ENCODE measurements at places on chromosomes 1 and 21.

DNA sequence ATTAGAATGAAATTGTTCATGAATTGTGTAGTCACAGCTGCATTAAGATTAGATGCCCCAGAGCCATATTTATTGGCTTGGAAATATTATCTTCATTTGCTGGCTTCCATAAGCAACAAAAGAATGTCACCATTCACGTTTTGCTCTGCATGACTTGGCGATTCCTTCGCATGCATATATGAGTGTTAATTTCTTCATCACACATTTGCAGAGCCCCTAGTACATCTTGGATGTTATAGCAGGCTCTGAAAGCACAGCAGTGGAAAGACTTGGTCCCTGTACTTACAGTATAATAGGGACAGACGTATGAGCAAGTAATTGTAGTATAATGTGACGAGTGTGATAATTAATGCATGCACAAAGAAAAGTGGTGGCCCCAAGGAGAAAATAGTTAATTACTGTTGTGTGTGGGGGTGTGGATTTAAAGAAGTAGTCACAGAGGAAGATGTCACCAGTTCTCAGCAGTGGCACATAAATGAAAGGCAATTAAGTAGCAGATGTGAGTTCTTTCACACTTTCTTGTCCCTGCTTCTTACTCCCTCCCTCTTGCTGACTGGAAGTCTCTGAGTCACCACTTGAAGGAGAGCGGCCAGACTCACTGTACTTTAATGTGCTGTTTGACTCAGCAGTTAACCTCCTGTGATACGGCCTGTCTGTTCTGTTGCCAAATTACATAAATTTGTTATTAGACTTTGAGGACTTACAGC is 21.0 kb downstream of the S100A10 start:
- peak; percentile 71 for DNase-seq
- no peaks in the 10 kb centered on the region for H3K27me3 ChIP-seq
- no peaks in the 10 kb centered on the region for H3K36me3 ChIP-seq
- H3K27ac ChIP-seq: peak overlapping the region; percentile 74

GRCh38 chr1:154270833-154271232 is 1.6 kb upstream of the HAX1 start:
- H3K27me3 ChIP-seq: no peaks in the 10 kb centered on the region
- H3K27ac ChIP-seq: peak overlapping the region; percentile 98
- DNase-seq: no peak

DNA sequence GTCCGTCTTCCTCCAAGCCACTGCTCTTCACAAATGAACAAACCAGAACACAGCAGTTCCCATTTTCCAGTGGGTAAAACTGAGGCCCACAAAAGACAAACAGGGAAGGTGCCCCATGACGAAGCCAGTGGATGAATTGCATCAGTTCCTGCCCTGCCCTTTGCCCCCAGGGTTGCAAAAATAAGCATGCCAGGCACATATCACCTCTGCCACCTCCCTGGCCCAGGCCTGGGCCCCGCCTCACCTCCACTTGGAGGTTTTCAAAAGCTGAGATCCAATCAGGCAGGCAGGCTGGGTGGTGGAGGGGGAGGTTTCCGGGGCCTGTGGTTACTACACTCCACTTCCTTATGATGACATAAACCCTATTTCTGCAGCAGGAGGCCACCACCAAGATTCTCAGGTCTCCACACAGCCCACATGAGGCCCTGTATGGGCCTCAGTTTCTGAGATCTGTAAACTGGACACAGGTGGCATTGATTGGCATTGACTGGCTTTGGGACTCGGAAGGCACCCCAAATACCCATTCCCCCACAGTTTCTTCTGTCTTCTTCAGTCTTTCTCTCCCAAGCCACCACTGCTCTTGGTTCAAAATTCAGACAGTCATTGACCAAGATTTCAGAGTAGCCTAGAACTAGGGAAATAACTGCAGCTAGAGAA is 4.1 kb downstream of the KIF21B start:
- peak overlapping the region; percentile 53 for H3K27ac ChIP-seq
- no peak for DNase-seq
- H3K4me1 ChIP-seq: peaks cover 21% of the 10 kb centered on the region
- H3K27me3 ChIP-seq: no peaks in the 10 kb centered on the region
- no peak overlapping the region for H3K4me3 ChIP-seq

DNA sequence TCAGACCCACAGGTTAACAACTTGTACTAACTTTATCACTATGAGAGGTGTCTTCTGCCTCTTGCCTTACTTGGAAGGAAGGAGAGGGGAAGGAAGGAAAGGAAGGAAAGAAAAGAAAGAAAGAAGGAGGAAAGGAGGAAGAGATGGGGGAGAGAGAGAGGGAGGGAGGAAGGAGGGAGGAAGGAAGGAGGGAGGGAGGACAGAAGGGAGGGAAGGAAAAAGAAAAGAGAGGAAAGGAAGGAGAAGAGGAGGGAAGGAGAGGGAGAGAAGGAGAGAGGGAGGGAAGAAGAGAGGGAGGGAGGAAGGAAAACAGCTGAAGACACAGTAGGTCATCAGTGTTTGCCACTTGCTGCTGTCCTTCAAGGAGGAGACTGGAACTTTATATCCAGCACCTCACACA is 5.3 kb upstream of the SIPA1L2 start:
- H3K27ac ChIP-seq: no peak overlapping the region
- DNase-seq: no peak
- peaks cover 5% of the 10 kb centered on the region for H3K4me1 ChIP-seq
- no peaks in the 10 kb centered on the region for H3K27me3 ChIP-seq
- no peak overlapping the region for H3K4me3 ChIP-seq

DNA sequence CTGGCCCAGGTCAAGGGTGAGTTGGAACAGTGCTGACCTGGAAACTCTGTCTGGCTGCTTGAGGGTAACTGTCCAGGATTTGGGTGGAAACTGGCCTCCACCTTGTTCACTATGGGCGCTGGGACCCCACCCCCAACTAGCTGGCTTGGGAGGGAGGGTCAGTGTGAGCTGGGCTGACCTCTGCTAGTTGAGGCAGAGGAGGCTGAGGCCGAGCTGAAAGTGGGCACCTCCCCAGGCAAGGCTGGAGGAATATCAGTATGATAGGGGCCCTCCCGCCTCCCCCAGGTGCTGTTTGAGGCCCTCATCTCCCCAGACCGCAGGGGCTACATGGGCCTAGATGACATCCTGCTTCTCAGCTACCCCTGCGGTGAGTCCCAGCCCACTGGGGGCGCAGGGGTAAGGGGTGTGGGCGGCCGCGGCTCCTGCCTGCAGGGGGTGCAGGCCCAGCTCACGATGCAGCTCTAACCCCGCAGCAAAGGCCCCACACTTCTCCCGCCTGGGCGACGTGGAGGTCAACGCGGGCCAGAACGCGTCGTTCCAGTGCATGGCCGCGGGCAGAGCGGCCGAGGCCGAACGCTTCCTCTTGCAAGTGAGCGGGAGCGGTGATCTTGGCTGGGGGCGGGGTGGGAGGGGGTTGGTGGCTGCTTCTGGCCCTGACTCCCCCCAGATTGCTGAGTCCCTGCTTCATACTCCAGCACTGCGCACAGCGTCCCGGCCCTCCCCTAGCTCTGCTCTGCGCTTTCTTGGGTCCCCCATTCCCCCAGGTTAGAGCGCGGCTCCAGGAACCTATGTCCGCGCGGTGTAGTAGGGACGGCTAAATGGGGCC is 22.9 kb downstream of the PTPRU start:
- no peaks in the 10 kb centered on the region for H3K4me1 ChIP-seq
- H3K36me3 ChIP-seq: no peaks in the 10 kb centered on the region
- H3K27me3 ChIP-seq: no peaks in the 10 kb centered on the region
- DNase-seq: no peak
- H3K4me3 ChIP-seq: no peak overlapping the region

- H3K36me3 ChIP-seq: no peaks in the 10 kb centered on the region
- H3K27ac ChIP-seq: no peak overlapping the region
- no peak for DNase-seq
- H3K27me3 ChIP-seq: no peaks in the 10 kb centered on the region
These were observed 317.6 kb downstream of the DPYD start for GRCh38 chr1:97603218-97603617.

- no peak overlapping the region for H3K27ac ChIP-seq
- H3K4me3 ChIP-seq: no peak overlapping the region
- H3K4me1 ChIP-seq: peaks cover 28% of the 10 kb centered on the region
- no peaks in the 10 kb centered on the region for H3K27me3 ChIP-seq
- peak; percentile 33 for DNase-seq
These were observed 72.8 kb downstream of the XCL2 start for GRCh38 chr1:168470901-168471431.

GRCh38 chr1:192654591-192655251 is 18.8 kb downstream of the RGS13 start:
- H3K4me3 ChIP-seq: no peak overlapping the region
- H3K4me1 ChIP-seq: no peaks in the 10 kb centered on the region
- no peak for DNase-seq
- H3K27ac ChIP-seq: no peak overlapping the region
- no peaks in the 10 kb centered on the region for H3K27me3 ChIP-seq

DNA sequence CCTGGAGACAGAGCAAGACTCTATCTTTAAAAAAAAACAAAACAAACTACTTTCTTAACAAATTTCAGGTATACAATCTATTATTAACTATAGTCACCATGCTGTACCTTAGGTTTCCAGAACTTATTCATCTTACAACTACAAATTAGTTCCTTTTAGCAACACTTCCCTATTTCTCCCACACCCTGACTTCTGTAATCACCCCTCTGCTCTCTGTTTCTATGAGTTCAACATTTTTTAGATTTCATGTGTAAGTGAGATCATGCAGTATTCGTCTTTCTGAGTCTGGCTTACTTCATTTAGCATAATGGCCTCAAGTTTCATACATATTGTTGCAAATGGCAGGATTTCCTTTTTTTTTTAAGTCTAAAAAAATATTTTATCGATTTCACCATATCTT is 77.9 kb upstream of the LPGAT1 start:
- no peaks in the 10 kb centered on the region for H3K27me3 ChIP-seq
- H3K4me3 ChIP-seq: no peak overlapping the region
- no peaks in the 10 kb centered on the region for H3K36me3 ChIP-seq
- DNase-seq: no peak

- DNase-seq: no peak
- no peaks in the 10 kb centered on the region for H3K27me3 ChIP-seq
- no peak overlapping the region for H3K27ac ChIP-seq
These were observed 28.4 kb upstream of the AHCTF1 start for GRCh38 chr1:246959944-246960693.

DNA sequence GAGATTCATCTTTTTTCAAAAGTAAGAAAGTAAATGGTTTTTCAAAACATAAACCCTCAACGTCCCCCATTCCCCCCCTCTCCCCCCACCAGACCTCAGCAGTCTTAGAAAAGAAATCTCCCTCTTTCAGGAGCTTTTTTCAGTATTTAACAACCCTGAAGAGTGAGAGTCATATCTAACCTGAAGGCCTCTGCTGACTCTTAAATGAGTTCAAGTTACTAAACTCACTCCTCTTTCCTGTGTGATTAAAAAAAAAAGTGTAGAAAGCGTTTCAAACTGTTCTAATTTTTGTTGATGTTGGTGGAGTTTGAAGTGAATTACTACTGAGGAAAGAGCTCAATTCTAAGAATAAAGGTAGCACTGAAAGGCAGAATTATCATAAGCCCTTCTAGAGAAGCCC is 93.7 kb downstream of the VAV3 start:
- H3K27ac ChIP-seq: no peak overlapping the region
- no peaks in the 10 kb centered on the region for H3K4me1 ChIP-seq
- no peaks in the 10 kb centered on the region for H3K36me3 ChIP-seq
- no peaks in the 10 kb centered on the region for H3K27me3 ChIP-seq
- DNase-seq: no peak

DNA sequence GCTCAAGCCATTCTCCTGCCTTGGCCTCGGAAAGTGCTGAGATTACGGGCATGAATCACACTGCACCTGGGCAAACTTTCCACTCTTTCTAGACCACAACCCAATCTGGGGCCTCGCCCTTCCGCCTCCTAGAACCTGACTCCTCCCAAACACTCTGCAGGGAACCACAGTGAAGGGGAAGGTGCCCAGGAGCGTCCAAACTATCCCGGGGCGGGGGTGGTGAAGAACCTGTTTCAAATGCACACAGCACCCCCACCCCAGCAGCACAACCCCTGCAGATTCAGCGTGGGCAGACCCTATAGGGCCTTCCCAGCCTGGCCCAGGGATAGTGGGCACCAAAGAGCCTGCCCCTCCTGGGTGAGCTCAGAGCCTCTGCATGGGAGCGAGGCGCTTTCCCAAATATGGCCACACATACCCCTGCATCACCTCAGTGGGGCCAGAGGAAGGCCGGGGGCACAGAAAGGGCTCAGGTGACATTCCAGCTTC is 86.9 kb downstream of the STUM start:
- H3K27ac ChIP-seq: no peak overlapping the region
- no peak overlapping the region for H3K4me3 ChIP-seq
- DNase-seq: no peak
- H3K27me3 ChIP-seq: no peaks in the 10 kb centered on the region
- H3K4me1 ChIP-seq: no peaks in the 10 kb centered on the region
- no peaks in the 10 kb centered on the region for H3K36me3 ChIP-seq

DNA sequence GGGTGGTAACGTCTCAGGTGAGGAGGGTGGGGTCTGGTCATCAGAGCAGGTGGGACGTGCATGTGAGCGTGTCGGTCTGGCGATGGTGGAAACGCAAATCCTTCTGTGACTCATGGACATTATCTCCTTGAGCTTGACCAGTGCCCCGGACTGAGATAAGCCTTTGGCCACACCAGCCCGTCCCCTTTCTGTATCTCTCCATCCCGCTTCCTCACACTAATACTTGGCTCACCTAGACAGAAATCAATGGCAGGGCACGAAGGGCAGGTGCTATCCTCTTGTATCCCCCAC is 7.9 kb upstream of the AQP10 start:
- no peak for DNase-seq
- H3K4me1 ChIP-seq: no peaks in the 10 kb centered on the region
- no peaks in the 10 kb centered on the region for H3K36me3 ChIP-seq

GRCh38 chr1:157965584-157965983 is 27.9 kb upstream of the KIRREL1 start:
- no peak overlapping the region for H3K4me3 ChIP-seq
- H3K4me1 ChIP-seq: peaks cover 32% of the 10 kb centered on the region
- no peaks in the 10 kb centered on the region for H3K36me3 ChIP-seq
- peak; percentile 31 for DNase-seq
- H3K27me3 ChIP-seq: no peaks in the 10 kb centered on the region
